ENCODE measurements at places on chromosomes 13 and 19. TPM values are rescaled to one million over a fixed set of nuclear protein-coding genes. Genes with fewer than 3 reads are reported as not detected.

GRCh38 chr13:111399334-111399733 is 78.9 kb downstream of the TEX29 start:
- no peak for DNase-seq

DNA sequence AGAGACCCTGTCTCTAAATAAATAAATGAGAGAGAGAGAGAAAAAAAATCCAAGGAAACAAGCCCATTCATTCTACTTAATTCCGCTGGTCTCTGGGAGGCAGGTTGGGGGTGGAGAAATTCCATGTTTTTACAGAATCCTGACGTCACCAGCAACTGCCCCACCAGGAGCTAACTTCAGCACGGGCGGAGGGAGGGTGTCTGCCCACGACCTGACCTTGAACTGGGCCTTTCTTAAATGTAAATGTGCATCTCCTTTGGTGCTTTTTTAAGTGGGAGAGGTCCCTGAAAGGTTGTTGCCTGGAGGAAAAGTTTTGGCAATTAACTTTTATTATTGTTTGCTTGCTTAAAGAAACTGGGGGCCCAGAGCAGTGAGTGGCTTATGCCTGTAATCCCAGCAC is 15.5 kb downstream of the KLF2 start:
- DNase-seq, result no peak

RFPL4A gene
- not detected for total RNA-seq

DNA sequence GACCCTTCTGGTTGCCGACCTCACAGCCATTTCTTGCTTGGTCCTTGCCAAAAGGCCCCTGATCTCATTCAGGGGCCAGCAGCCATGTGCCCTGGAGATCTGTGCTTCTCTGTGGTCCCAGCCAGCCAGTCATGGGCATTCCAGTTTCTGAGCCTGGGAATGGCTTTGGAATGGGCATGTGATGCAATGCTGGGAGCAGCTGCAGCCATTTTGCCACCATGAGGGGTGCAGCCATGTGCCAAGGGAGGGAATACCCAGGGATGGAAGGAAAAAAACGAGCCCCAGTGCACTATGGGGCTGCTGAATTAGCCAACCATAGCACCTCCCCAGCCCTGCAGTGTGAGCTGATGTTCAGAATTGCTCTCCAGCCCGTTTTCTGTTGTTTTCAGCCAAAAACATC is 26.3 kb downstream of the F2RL3 start:
- DNase-seq, result no peak

IL12RB1 gene
- total RNA-seq, result 0.98 TPM

Measured in left colon (tissue), 2 donors.